Skeletal muscle cell (primary cell): ENCODE measurements at places on chromosomes 2 and 18.

GRCh38 chr2:164644036-164644700 lies 22.9 kb upstream of the GRB14 start:
- no peak for DNase-seq

GRCh38 chr2:157349949-157350515 lies 24.4 kb upstream of the ERMN start:
- no peak for DNase-seq

GRCh38 chr2:119483896-119484718 lies 40.2 kb downstream of the SCTR start:
- DNase-seq: no peak

GRCh38 chr18:76487782-76488181 lies 7.3 kb downstream of the ZNF516 start:
- DNase-seq: no peak

DNA sequence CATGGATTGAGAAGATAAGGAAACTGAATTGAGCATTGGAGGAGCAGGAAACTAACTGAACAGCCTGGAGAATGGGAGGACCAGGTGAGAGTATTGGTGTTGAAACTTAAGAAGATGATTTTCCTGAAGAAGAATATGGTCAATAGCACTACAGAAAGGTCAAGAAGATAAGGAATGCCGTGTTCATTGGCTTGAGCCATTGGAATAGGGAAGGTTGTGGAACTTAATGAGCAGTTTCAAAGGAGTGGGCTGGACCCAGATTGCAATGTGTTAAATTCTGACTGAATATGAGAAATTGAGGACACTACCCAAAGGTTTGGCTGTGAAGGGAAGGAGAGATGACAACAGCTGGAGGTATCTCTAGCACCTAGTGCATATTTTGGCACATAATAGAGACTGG lies 19.0 kb downstream of the KCMF1 start:
- no peak for DNase-seq

DNA sequence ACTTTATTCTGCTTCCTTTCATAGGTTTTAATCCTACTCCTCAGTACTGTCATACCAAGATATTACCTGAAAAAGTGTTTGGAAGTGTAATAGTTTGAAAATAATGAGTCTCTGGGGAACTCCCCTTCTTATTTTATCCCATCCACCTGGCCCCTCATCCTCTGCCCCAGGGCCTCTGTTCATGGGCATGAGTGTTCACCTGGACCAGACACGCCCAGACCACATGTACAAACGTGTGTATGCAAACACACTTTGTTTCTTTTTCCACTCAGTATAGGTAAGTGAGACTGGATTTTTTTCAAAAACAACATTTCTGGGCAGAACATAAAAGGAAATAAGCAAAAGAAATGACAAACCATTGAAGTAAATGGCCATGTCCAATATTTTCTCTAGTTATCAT lies 62.1 kb upstream of the THSD7B start:
- DNase-seq: no peak

DNA sequence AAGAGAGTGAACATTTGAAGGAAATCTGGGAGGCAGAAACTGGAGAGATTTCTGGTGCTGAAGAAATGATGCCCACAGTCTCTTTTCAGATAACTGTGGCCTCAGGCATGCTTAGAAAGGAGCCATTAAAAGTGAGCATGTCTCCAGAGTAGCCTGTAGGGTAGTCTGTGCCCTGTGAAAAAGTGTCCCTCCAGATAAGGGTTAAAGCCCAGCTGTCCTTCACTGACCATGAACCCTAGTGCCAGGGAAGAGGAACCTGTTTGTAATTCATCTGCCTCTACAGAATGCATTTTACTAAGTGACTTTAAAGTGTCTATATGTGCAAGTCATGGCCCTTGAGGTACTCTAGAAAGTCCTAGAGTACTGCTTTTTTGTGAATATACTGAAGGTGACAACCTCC lies 30.5 kb upstream of the EHBP1 start:
- DNase-seq: no peak

DNA sequence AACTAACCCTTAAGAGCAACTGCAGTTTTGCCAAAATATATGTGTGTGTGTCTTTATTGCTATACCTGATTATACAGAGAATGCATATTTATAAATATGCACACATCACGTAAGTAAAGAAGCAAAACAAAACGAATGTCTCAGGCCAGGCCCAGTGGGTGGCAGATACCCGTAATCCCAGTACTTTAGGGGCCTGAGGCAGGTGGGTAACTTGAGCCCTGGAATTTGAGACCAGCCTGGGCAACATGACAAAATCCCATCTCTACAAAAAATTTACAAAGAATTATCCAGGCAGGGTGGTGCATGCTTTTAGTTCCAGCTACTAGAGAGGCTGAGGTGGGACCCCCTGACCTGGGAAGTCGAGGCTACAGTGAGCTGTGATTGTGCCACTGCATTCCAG lies 745.3 kb downstream of the SATB2 start:
- DNase-seq: no peak

GRCh38 chr2:170073288-170073687 lies 104.7 kb upstream of the MYO3B start:
- peak; percentile 56 for DNase-seq

DNA sequence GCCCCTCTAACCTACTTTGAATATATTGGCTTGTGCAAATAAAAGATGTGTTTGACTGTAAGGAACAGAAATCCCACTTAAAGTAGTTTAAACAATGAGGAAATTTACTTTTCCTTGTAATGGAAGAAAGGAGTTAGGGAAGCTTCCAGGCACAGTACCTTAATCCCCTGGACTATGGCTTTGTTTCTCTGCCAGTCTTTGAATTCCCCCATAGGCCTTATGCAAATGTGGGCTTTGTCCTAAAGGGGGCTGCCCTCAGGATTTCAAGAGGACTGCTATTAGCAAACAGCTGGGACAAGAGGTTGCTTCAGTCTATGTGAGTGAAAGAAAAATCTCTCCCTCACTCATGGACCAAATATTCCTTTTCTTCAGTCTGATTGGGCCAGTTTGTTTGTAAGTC lies 255.1 kb upstream of the THSD7B start:
- no peak for DNase-seq

DNA sequence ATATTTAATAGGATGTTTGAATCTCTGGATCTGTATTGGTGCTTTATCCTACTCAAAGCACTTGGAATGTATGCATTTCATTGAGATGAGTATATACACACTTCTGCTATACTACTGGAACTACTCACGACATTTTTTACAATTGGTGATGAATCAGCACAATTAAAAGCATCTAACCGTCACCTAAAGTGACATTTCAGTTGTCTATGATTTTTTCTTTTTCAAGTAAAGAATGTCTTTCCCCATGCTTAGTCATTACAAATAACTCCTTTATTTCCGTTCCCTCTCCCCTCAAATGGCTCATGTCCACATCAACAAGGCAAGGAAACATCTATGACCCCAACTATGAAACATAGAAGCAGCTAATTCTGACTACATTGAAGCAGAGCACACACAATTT lies 77.3 kb downstream of the CLIP4 start:
- peak; percentile 16 for DNase-seq

DNA sequence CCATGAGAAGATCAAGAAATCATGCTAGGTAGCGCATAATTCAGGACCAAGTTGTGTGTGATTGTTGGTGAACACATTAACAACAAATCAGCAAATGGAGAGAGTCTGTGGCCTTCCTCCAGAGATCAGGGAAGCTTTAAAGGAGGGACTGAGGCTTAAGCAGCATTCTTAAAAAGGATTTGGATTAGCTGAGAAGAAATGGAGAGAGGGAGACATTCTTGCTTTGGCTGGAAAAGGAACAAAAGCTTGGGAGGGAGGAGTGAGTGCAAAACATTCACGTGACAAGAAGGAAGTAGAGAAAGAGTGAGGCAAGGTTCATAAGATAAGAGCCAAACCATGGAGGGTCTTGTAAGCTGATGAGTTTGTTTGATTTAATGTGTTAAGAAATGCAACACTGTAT lies 75.6 kb downstream of the SRD5A2 start:
- DNase-seq: no peak

DNA sequence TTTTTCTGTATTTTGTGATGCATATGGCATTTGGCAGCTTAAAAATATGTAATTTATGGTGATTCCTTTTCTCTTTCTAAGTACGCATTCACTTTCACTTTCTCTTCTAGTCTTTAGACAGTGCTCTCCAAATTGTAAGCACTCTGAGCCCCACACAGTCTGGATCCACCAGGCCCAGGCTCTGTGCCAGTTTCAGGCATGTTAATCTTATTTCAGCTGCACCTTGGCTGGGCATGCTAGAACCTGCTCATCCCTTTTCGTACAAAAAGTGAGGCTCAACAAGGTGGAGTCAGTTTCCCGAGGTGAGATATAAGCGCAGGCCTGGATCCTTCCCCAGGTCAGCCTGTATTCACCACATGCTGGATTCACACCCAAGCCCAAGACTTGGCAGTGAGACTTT lies 203.9 kb downstream of the MTX2 start:
- DNase-seq: no peak

DNA sequence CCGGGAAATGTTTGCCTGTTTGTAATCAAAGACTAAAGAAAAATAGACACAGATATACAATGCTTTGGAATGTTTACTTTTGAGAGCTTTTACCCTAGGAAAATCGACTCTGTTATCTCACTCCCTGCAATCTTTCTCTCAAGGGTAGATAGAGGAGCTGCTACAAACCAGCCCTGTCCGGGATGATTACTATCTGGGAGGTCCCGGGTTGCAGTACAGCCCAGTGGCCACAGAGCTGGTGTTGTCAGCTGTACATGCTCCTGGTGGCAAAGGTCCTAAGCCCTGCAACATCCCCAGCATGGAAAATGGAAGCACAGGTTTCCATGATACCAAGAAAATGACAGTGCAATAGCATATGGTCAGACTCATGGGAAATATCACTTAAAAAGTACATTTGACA lies 570.5 kb upstream of the SOX11 start:
- DNase-seq: no peak

- DNase-seq: no peak
These were observed 25.7 kb downstream of the MC2R start for GRCh38 chr18:13889671-13890070.

DNA sequence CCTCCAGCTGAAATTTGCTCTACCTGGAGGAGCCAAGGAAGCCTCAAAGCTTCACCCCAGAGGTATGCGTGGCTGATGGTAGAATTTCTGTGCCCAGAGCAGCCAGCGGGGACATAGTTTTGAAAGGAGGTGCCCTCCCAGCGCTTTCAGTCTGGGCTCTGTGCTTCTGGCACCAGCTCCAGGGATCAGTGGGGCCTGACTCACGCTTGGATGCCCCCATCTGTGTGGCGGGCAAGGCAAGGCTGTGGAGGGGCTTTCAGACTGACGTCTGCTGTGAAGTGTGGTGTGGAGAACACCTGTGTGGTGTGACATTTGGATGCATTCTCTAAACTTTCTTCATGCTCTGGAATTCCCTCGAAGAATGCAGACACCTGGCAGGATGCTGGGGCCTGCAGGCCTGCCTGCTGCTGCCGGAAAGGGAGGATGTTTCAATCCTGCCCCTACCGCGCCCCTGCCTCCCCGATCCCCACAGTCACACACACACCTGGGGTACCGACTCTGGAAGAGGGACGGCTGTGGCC lies 84.1 kb downstream of the CTIF start:
- DNase-seq: no peak

- DNase-seq: no peak
These were observed 184.2 kb upstream of the FANCL start for GRCh38 chr2:58425368-58425767.

GRCh38 chr18:26356045-26356785 lies 130.0 kb downstream of the TAF4B start:
- no peak for DNase-seq

- DNase-seq: no peak
These were observed 7.4 kb downstream of the TMEM127 start for GRCh38 chr2:96258166-96259022.
